ENCODE measurements at places on chromosomes 3 and 15. TPM values are rescaled to one million over a fixed set of nuclear protein-coding genes. Genes with fewer than 3 reads are reported as not detected.
A peak's percentile ranks its signal among the peaks of the same experiment; 100 is the strongest.

GRCh38 chr15:50150349-50150748, 31.3 kb upstream of the ATP8B4 start:
- DNase-seq = no peak

DNA sequence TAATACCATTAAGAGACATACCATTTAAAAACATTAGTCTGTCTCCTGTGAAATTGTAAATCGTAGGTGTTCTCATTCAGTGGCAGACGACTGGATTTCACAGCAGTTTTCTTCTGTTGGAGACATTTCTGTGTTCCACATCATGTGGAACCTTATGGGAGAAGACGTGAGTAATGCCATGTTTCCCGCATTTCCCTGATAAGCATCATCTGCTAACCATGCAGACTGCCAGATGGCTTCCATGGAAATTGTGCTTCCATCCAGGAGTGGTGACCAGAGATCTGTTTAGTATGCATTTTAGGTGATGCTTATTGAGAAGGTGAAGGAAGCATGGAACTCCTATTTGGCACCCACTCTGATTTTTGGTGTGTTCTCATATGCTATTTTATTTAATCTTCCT, 28.4 kb upstream of the ST3GAL6 start:
- peak; percentile 54 for DNase-seq

Gene PDZRN3
- total RNA-seq = 3.5 TPM

GRCh38 chr15:66590435-66590834, 24.6 kb upstream of the LCTL start:
- no peak for DNase-seq

Gene ZNF80
- not detected for total RNA-seq

- DNase-seq = no peak
Observed at GRCh38 chr15:56982987-56983386, 64.5 kb downstream of the TCF12 start.

DNA sequence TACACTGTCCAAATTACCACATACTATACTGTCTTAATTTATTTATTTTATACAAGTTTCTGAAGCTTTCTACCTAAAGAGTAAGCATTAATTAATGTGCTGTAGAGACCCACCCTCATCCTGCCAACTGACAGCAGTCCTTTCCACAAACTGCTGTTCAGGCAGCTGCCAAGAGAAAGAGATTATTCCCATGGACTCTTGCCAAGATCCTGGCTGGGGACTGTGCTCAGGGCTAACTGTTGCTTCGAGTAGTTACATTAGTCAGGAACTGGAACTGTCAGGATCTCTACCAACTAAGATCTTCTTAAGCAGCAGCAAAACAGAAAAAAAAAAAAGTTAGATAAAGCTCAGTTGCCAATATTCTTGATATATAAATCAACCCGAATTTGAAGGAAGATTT, 398.8 kb downstream of the MECOM start:
- peak; percentile 72 for DNase-seq

GRCh38 chr3:195746751-195747150, 26.0 kb downstream of the MUC20 start:
- peak; percentile 1 for DNase-seq

- DNase-seq = no peak
Observed at GRCh38 chr15:85172846-85173490, 191.3 kb downstream of the PDE8A start.

- no peak for DNase-seq
Observed at GRCh38 chr3:157423337-157423736, 13.3 kb upstream of the PTX3 start.

Gene SHF
- 1.7 TPM for total RNA-seq

- DNase-seq = no peak
Observed at GRCh38 chr15:28117432-28117990, 18.4 kb upstream of the OCA2 start.

DNA sequence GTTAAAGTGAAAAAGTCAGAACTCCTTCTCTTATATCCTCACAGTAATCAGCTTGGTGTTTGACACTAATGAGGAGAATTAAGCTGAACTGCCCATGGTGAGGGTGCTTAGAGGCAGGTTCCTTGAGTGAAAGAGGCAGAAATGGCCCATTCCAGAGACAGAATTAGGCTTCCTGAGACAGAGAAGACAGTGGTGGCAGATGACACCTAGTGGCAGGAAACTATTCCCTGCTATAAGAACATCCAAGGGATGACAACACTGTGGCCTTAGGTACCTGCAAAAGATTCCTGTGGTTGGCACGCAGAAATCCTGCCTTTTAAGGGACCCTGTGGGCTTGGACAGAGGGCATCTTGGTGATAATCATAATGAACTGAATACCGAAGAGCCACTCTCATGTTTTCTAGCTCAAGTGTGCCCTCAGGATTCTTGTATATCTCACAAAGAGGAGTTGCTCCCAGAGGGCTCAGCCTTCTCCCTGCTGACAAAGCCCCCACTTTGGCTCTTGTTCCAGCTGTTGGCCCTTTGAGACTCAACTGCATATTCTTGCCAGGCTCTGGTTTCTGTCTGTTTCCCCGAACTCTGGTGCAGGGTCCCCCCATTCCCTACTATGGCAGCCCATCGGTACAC, 56.0 kb downstream of the KBTBD12 start:
- peak; percentile 57 for DNase-seq

DNA sequence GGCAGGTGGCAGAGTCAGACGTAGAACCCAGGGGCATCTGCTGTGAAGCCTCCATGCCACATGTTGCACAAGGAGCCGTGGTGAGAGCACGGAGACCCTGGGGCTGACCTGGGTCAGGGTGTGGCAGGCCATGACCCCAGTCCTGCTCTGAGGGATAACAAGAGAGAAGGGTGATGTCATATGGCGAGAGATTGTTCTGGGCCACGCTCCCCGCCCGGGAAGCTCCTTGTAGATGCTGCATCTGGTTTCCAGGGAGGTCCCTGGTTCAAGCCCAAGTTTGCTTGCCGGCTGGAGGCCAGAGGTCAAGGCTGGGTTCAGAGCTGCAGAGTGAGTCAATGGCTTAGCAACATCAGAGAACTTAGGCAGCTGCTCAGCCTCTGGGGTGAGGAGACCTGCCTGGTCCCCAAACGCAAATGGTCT, 17.3 kb downstream of the FGD5 start:
- DNase-seq = no peak

DNA sequence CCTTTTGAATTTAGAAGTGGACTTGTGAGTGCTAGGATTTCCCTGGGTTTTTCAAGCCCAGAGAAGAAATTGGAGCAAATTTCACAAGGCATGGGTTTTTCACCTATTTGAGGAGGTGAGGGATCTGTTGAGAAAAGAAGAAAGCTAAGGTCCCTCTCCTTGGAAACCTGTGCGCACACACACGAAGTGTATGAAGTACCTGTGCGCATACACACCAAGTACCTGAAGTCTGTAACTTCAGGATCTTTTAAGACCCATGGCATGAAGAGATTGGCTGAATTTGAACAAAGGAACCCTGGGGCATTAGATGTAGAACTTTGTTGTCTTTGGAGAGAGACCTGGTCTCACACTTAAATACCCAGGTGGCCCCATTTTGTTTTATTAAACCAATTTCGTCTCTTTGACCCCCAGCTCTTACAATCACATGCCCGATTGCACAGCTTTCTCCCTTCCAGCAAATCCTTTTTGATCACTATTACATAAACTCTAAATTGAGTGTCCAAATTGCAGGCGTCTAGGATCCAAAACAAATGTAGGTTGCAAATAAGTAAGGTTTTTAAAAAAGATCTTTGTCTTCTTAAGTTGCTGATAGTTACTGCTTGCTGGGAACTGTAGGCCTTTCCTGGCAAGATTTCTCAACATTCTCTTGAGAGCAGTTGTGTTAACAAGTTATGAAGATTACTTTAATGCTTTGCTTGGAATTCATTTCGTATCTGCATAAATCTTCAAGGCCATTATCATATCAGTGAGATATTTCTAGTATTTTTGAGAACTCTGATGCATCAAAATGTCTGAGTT, 64.3 kb downstream of the CMTM8 start:
- DNase-seq = no peak

DNA sequence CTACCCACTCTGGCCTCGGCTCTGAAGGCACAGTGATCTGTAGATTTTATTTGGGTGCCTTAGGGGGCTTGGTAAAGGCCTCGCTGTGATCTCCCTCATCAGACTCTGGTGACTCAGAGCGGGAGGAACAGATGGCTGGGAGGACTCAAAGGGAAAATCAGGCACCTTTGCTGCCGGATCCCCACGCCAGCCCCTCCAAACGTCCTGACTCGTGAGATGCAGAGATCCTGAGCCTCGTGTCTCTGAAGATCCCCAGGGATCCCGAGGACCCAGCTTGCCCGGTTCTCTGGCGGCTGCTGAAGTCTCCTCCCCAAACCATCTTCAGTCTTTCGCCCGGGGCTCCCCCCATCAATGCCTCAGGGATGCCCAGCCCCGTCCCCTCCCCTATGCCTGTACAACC, 32.8 kb downstream of the MUC20 start:
- DNase-seq = peak; percentile 1

Gene SNX4
- total RNA-seq = 72.5 TPM
